ENCODE measurements at places on chromosomes 5 and 9.

- no peak for DNase-seq
Measured at GRCh38 chr9:120873512-120873911, 3.5 kb downstream of the PHF19 start.

DNA sequence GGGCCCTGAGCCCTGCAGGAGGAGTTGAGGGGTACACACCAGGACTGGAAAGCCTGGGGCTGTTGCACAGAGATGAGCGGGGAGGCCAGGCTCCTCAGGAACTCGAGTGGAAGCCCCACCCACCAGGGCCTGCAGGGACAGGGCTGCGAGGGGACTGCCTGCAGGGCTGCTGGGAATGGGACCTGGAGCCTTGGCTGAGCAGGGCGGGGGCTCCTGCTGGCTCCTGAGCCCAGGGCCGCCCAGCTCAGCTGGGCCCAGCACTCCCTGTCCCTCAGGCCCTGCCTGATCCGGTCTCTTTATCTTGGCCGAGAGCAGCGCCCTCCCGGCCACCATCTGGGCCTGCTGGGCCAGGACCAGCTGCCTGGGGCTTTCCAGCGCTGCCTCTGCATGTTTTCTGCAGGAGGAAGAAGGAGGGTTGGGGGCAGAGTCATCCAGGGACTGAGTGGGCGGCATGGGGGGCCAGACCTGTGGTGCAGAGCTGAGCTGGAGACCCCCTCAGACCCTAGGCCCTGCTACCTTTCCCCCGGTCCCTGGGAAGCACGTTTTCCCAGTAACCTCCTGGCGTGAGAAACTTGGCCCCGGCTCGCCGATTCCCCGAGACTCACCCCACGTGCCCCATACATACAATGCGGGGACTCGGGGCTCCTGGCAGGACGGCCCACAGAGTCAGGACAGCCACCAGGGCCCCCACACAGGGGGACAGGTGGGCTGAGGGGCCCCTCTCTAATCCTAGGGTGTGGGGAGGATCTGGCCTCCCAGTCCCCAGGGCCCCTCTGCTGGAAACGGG is 9.4 kb downstream of the LCN12 start:
- no peak for DNase-seq

DNA sequence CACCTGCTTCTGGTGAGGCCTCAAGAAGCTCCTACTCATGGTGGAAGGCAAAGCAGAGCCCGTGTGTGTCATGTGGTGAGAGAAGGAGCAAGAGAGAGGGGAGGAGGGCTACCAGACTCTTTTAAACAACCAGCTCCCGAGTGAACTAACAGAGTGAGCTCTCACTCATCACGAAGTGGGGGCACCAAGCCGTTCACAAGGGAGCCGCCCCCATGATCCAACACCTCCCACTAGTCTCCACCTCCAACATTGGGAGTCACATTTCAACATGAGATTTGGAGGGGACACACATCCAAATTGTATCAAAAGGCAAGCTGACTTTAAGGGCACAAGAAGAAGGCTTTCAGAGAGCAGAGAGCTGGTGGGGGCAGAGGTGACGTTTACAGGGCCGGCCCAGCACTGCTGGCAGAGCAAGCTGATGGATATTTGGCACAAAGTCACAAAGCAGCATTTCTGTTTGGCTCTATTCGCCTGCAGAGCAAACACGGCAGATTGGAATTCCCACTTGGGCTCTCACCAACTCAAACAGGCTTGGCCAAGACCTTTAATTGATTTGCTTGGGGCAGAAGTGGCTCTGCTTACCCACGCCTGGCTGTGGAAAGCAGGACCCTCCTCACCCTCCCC is 20.0 kb downstream of the PITX1 start:
- DNase-seq: no peak

DNA sequence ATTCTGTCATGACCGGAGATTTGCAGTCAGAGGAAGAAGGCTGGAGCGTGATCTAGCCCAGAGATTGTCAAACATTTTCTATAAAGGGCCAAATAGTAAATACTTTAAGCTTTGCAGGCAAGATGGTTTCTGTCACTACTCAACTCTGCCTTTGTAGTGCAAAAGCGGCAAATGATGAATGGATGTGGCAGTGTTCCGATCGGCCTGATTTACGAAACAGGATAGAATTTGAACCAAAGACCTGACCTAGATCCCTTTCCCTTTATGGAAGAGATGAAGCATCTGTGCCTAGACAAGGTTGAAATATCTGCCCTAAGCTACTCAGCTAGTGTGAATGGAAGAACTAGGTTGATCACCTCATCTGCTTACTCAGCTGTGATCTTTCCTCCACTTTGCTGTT is 209.5 kb downstream of the YTHDC2 start:
- no peak for DNase-seq

- no peak for DNase-seq
Measured at GRCh38 chr5:122126177-122126755, 3.1 kb upstream of the ZNF474 start.
